H7 (cell line): ENCODE measurements at places on chromosomes 4 and X.

DNA sequence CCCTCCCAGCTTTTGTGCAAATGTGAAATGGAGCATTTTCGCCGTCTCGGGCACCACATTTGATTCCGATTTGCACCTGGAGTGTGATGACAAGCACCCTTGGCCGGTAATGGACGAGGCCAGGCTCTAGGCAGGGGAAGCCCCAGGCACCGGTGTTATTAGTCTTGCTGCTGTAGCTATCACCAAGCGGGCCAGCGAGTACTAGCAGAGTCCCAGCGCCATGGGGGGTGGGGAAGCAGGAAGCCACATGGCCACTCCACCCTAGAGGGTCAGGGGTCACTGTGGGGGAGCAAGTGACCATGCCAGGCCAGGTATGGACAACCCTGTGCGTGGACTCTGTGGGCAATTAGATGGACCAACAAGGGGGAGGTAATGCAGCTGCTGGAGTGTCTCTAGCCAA is 88.8 kb downstream of the CPZ start:
- DNase-seq, result peak; percentile 9

- DNase-seq, result no peak
Observed at GRCh38 chr4:70712604-70713452, 8.9 kb upstream of the RUFY3 start.

DNA sequence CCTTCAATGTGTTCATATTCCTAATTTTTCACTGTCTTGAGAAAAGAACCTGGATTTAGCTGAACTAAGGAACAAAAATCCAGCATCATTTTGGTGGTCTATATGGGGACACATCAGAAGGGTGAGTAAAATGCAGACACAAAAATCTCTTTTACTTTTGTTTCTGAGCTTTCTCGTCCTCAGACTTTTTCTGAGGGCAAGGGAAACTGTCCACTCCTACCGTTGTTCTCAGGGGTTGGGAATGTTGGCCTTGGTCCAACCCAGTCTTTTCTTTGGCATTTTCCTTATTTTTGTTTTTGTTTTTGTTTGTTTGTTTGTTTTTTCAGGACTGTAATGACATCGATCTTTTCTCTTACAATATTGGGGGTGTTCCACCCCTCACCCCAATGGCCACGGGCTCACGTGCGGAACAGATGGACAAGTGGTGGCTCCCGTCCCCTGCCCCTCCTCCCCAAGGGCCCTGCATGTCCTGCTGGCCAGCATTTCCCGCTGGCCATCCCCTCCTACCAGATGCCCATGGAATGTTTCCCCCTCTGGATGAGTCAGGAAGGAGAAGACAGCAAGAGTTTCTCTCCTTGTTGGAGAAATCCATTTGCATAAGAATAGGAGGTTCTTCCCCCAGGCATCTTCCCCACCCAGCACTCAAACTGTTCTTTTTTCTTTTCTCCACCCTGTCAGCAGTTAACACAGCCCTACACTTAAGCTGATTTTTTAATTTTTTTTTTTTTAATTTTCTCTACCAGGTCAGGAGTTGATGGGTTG is 305.4 kb upstream of the NDST4 start:
- no peak for DNase-seq

GRCh38 chrX:152138388-152138784 is at the start of gene MAGEA10:
TSS of gene MAGEA10 (minus strand) at chrX:152138577. CDS start at chrX:152135620, 2,957 bp downstream.
- no peak for DNase-seq

DNA sequence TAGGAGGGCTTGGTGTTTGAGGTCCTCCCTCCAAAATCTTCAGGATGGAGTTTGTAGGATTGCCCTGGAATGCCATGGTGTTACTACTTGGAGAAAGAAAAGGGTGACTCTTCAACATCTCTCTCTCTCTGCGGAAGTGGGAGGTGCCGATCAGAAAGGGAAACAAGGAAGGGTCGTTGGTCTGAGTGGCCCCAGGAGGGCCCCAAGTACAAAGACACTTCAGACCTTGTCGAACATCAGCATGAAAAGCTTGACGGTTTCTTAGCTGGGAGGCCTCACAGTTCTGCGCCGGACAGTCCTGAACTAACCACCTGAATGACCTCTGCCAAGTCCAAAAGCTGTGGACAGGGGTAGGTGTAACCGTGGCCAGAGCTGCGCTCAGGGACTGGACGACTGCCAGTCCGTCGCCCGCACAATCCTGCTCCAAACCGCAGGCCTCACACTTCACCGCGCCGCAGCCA is 646 bp upstream of the GSX2 start:
- DNase-seq, result peak; percentile 63

- DNase-seq, result peak; percentile 74
Observed at GRCh38 chrX:40148385-40149285, 50.9 kb upstream of the BCOR start.

DNA sequence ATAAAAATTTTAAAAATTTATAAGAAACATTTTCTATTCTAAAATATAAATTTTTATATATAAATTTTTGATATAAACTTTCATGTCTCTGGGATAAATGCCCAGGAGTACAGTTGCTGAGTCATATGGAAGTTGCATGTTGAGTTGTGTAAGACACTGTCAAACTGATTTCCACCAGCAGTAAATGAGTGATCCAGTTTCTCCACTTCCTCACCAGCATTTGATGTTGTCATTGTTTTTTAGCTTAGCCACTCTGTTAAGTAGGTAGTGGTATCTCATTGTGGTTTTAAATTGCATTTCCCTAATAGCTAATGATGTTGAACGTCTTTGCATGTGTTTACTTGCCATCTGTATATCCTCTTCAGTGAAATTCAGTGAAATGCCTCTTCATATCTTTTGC is 66.5 kb downstream of the MAMLD1 start:
- no peak for DNase-seq

DNA sequence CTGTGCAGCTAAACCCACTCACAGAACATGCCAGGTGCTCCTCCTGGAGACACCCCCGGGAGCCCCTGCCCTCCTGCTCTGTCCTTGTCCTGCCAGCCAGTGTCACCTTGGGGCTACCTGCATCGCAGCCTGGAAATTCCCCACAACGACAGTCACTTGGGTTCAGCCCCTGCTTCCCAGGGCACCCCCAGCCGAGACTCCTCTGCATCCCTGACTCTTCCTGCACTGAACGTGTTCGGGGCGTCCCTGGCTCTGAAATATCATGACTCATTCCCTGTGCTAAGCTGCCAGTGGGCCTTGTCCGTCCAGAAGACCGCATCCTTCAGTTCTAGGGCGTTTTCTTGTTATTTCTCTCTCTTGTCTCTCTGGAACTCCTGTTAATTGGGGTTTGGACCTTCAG is 5.8 kb downstream of the CFAP99 start:
- DNase-seq, result no peak

DNA sequence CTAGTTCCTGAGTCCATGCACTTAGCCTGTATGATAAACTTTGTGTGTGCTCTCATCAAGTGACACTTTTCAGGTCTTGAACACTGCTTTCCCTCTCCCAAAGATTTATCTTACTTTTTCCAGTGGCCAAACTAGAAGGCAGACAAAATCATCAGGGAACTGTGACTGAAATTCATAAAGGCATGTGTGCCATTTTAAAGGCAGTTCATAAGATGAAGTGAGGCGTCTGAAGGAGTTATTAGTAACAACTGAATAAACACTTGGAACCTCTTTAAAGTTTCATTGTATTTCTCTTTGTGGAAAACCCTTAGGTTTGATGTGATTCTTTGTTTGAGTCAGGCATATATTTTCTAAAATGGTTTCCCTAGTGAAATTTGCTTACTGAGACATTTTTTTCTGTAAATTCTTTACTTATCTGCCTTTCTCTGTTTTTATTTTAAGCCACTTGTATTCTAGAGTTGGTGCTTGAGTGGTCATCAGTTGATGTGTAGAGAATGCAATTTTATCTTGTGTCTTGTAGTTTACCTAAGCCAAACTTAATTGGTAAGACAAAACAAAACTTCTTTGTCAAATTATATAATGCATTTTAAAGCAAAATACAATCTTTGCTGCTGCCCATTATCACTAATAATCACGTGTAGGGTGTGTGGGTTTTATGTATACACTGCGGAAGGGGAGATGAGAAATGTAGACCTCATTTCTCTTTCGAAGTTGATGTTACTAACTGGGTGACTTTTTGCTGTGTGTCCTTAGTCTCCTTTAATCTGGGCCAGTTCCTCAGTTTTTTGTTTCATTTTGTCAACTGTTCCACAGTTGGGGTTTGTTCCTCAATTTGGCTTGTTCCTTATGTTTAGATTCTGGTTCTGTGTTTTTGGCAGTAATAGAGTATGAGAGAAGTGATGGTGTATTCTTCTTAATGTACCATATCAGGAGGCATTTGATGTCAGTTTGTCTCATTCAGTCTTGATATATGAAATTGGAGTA is 56.8 kb downstream of the RBPJ start:
- no peak for DNase-seq

DNA sequence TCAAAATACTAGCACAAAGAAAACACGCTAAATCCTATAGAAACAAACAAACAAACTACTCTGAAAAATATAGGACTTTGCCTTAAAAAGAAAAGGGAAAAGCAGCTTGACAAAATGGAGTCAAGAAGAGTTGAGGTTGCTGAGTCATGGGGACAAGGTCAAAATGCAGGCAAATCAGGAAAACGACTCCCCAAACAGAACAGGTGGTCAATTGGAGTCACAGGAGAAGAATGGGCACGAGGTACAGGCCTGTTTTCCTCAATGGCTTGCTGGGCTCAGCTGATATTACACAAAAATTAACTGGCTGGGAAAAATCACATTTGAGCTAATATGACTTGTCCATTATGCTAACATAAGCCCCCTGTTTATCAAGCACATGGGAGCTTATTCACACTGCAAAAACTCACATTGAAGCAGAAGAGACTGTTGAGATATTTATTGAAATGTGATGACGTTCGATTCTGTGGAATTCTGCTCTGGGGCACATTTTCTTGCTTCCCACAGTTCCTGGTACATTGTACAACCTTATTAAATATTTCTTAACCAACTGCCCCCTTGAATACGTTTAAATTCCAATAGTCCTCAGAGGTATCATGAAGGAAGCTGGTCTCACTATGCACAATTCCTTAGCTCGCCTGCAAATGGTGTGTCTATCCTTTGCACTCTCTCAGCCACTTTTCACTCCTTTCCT is 1622.1 kb downstream of the STIM2 start:
- no peak for DNase-seq

DNA sequence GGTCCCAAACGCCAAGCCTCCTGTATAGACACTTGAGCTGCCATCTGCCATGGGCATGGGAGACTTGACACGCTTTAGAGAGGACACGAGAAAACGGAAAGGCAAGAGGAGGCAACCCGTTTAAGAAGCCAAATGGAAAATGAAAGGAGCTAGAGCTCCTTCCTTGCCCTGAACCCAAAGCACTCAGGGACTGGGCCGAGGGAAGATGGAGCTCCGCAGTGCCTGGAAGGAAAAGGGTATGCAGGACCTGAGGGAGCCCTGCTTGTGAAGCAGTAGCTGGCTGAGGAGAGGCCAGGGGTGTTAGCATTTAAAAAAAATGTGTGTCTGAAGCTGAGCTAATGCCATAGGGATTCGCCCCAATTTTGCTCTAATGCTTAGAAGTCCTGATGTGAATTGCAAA is 15.1 kb downstream of the MCF2 start:
- peak; percentile 22 for DNase-seq

DNA sequence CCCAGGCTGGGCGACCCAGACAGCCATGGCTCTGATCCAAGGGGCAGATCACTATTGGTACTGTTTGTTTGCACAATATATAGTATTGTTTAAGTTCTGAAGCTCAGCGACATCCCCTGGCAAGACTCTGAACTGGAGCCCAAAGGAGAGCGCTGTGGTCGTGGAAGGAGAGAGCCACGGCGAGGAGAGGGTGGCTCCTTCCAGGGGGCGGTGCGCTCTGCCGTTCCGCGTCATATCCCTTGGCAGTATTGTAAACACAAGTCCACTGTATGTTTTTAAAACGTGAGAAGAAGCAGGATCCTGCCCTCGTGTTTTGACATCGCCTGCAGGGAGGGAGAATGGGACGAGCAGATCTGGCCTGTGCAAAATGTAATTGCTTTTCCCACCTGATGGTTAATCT is 185.5 kb downstream of the RAB28 start:
- DNase-seq, result no peak

DNA sequence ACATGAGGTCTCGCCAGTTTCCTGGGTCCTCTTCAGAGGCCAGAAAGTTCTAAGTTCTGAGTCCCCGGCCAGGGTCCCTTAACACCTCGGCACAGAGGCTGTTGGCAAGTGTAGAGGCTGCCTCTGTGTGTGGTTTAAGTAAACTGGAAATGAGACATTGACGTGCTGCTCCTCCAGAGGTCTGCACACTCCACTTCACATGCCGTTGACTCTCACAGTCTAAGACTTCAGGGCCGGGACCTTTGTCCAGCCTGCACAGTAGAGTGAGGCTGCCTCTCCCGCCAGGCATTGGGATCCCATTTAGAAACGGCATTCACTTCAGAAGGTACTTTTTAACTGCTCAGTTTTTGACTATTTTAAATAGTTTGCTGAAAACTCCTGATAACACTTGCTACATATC is 10.6 kb upstream of the TADA2B start:
- no peak for DNase-seq

DNA sequence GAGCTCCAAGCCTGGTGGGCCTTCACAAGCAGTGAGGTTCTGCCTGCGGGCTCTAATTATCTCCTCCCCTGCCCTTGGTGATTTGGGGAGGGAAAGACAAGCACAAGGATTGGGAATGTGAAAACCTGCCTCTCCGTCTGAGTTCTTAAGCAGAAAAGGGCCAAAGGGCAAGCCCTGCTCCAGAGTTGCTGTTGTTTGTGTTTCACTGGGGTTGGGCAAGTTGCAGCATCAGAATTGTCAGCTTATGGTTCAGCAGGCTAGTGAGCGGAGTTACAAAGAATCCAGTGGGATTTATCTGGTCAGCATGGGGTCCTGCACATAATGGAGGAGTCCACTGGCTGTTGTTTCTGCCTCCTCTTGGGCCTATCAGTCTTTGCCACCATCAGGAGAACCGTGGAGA is 60.5 kb downstream of the NHS start:
- peak; percentile 25 for DNase-seq

- DNase-seq, result no peak
Observed at GRCh38 chr4:79317711-79318110, 8.2 kb downstream of the NAA11 start.

- DNase-seq, result peak; percentile 90
Observed at GRCh38 chr4:186021461-186022167, 47.3 kb upstream of the TLR3 start.

DNA sequence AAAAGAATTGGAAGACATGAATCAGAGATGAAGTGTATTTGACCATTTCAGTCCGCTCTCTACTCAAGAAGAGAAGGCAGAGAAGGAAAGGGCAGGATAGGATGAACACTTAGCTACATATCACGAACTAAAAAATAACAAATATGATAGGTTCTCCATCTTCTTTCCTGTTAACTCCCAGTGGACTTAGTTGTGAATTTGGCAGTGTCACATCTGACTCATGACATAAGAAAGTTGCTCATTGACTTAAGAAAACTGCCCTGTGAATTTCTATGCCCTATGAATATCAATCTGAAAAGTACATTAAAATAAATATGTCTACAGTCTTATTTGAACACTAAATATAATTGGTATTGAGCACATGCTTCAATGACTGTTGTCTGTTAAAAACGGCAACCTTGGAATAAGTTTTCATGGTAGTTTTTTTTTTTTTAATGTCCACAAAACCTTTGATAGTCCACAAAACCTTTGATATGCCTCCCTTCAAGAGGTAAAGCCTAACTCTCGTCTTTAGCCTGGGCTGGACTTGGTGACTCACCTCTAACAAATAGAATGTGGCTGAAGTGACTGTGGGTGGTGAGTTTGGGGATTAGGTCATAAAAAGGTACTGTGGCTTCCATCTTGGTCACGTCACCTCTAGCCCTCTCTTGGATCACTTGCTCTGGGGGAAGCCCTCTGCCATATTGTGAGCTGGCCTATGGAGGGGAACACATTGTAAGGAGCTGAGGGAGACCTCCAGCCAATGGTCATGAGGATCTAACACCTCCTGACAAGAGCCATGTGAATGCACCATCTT is 184.7 kb upstream of the S100G start:
- DNase-seq, result no peak
